ENCODE measurements at places on chromosomes 6 and 20. TPM values are rescaled to one million over a fixed set of nuclear protein-coding genes. Genes with fewer than 3 reads are reported as not detected.

Gene PLEKHG1
- total RNA-seq, result 25.6 TPM

Gene DLL1
- 7.9 TPM for total RNA-seq

Gene FABP7
- total RNA-seq, result not detected

Gene IL17A
- total RNA-seq, result not detected

Gene FAM83B
- not detected for total RNA-seq

Gene LEMD2
- total RNA-seq, result 63.7 TPM

Gene SLC35D3
- total RNA-seq, result not detected

Gene SUMO4
- 6.9 TPM for total RNA-seq

Gene NINL
- 8.0 TPM for total RNA-seq

- no peak for DNase-seq
- no peak overlapping the region for H3K27ac ChIP-seq
Measured at GRCh38 chr20:2603816-2604505, 48.5 kb upstream of the NOP56 start.

DNA sequence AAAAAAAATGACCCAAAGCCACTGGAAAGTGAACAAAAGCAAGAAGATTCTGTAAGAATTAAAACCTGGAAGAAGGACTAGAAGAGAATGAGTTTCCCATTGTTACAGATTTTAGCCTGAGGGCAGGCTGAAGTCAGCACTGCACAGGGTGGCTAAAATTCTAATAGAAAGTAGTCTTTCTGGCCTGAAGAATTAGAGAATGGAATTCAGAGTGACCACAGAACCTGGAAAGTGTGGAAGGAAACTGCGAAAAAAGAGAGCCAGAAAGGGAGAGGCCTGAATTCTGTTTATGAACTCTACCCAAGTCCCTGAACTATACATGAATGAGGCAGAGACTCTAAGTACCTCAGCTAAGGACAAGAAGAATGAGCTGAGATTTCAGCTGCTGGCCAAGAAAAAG lies 38.9 kb upstream of the FILIP1 start:
- DNase-seq, result no peak
- no peak overlapping the region for H3K4me3 ChIP-seq
- no peaks in the 10 kb centered on the region for H3K4me1 ChIP-seq
- no peaks in the 10 kb centered on the region for H3K27me3 ChIP-seq
- H3K36me3 ChIP-seq, result no peaks in the 10 kb centered on the region
- H3K27ac ChIP-seq, result no peak overlapping the region

DNA sequence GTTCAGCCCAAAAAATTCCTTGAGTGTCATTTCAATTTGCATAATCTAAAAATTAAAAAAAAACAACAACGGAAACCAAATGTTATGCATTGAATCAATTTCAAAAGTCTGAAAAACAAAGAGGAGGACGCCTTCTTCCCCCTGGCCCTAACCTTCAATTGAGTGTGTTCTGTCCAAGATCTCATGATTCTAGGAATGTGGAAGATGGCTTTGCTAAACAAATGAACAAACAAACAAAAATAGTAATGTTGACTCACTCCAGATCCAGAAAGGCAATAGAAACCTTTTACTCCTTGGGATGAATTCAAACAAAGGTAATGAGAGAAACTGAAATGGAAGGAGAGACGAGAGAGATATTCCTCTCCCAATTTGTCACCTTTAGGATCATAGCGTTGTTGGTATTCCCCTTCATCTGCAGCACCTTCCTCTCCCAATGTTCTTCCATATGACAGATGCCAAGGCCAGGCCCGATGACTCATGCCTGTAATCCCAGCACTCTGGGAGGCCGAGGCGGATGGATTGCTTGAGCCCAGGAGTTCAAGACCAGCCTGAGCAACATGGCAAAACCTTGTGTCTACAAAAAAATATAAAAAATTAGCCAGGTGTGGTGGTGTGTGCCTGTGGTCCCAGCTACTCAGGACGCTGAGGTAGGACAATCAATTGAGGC lies 109.2 kb upstream of the ADGRF1 start:
- H3K27ac ChIP-seq, result no peak overlapping the region
- no peaks in the 10 kb centered on the region for H3K27me3 ChIP-seq
- H3K4me1 ChIP-seq, result no peaks in the 10 kb centered on the region
- no peak overlapping the region for H3K4me3 ChIP-seq
- H3K36me3 ChIP-seq, result no peaks in the 10 kb centered on the region

GRCh38 chr20:24745206-24745605 lies 203.9 kb upstream of the CST7 start:
- H3K36me3 ChIP-seq, result no peaks in the 10 kb centered on the region
- no peaks in the 10 kb centered on the region for H3K4me1 ChIP-seq
- H3K4me3 ChIP-seq, result no peak overlapping the region
- no peaks in the 10 kb centered on the region for H3K27me3 ChIP-seq

GRCh38 chr6:75611011-75611701 lies 9.5 kb downstream of the SENP6 start:
- no peaks in the 10 kb centered on the region for H3K27me3 ChIP-seq
- no peak overlapping the region for H3K27ac ChIP-seq
- no peak for DNase-seq

GRCh38 chr6:22749696-22750095 lies 180.3 kb downstream of the HDGFL1 start:
- no peak overlapping the region for H3K27ac ChIP-seq
- no peaks in the 10 kb centered on the region for H3K36me3 ChIP-seq

DNA sequence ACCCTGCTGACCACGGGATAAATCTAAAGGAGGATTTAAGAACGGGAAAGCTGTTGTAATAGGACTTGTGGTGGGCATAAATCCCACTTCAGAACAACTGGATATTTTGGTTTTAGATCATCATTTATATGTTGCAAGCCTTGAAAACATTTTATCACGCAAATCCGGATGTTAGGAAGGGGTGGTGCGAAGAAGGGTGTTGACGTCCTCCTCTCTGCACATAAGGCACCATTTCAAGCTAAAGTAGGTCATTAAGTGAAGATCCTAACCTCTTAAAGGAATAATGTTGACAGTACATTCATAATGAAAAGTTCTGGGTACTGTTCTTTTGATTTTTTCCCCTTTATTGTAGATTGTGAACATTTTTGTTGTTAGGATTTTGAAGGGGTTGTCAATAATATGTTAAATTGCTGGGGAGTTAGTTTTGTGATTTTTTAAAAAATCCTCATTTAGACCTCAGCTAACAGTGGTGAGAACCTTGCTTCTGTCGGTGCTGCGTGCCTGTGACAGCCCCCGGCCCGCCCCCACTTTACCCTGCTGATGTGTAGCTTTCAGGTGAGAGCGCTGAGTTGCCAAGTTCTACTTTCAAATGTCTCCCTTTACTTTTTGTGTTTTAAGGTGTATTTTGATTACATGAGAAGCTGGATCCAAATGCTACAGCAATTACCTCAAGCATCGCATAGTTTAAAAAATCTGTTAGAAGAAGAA lies 88.8 kb downstream of the MAP3K4 start:
- no peaks in the 10 kb centered on the region for H3K27me3 ChIP-seq
- H3K4me1 ChIP-seq, result no peaks in the 10 kb centered on the region
- H3K27ac ChIP-seq, result no peak overlapping the region

- H3K36me3 ChIP-seq, result no peaks in the 10 kb centered on the region
- no peak overlapping the region for H3K27ac ChIP-seq
- no peaks in the 10 kb centered on the region for H3K27me3 ChIP-seq
- H3K4me1 ChIP-seq, result no peaks in the 10 kb centered on the region
- no peak for DNase-seq
- no peak overlapping the region for H3K4me3 ChIP-seq
Measured at GRCh38 chr20:15814360-15814759, 758.9 kb downstream of the KIF16B start.

DNA sequence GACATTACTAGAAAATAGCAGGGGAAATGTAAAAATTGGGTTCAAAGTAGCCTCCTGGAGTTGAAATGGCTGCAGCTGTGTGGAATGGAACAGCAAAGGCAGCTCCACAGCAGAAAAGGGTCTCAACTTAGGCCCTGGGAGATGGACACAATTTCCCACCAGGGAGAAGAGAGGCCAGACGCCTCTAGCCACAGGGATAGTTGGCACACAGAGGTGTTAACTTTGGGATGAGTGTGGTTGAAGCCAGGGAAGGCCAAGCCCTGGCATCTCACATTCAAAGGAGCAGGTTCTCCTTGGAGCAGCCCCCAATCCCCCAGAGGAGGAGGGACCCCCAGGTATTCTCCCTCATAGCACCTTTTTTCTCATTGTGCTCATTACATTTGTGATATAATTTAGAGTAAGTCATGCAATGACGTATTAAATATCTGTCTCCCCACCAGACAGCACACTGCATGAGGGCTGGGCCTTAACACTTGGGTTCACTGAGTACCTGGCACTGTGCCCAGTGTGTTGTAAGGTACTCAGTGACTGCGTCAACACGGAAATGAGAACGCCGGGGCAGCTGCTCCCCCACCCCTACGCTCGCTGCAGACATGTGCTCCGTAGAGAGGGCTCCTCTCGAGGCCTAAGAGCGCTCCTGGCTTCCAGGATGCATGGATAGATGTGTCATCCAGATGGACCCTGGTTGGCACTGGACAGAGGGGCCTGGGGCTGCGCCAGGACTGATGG lies 76.0 kb upstream of the CD93 start:
- H3K4me3 ChIP-seq, result no peak overlapping the region
- H3K27me3 ChIP-seq, result no peaks in the 10 kb centered on the region

DNA sequence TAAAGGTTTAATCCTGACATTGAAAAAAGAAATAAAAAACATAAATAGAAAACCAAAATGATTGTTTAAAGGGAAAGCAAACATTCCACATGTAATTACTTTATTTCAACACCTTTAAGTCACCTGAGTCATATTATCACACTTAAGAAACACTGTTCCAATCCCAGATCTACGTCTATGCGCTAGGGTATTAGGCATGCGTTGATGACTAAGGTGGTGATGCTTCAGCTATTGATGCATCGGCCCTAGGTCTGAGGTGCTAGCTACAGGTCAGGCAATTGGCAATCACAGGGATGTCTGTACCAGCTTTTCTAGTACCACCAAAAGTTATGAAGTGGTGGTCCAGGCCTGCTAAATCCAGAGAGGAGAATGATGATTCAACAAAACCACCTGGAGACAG lies 97.7 kb upstream of the BCLAF1 start:
- no peaks in the 10 kb centered on the region for H3K36me3 ChIP-seq
- no peaks in the 10 kb centered on the region for H3K27me3 ChIP-seq
- H3K4me1 ChIP-seq, result no peaks in the 10 kb centered on the region
- no peak overlapping the region for H3K4me3 ChIP-seq
- no peak for DNase-seq

GRCh38 chr20:6635034-6635736 lies 132.3 kb upstream of the BMP2 start:
- H3K27ac ChIP-seq, result no peak overlapping the region
- DNase-seq, result no peak
- no peaks in the 10 kb centered on the region for H3K27me3 ChIP-seq
- H3K36me3 ChIP-seq, result no peaks in the 10 kb centered on the region
- no peak overlapping the region for H3K4me3 ChIP-seq

GRCh38 chr6:100078509-100078908 lies 84.5 kb upstream of the MCHR2 start:
- no peak for DNase-seq
- H3K4me3 ChIP-seq, result no peak overlapping the region

DNA sequence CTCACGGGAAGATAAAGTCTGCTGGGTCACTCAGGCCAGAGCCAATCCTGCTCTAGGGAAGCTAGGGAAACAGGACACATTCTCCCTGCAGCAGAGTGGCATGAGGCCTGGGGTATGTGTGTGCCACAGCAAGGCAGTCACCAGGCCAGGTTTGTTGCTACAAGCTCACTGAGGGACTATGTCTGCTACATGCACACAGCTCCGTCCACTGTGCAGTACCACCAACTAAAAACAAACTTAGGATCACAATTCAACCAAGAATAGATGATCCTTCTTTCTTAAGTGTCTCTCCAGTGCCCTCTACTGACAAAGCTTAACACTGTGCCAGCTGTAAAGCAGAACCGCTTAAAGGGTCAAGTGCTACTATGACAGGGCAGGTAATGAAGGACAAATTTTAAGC lies 192.5 kb downstream of the PTPRK start:
- no peak for DNase-seq
- no peaks in the 10 kb centered on the region for H3K27me3 ChIP-seq
- H3K4me1 ChIP-seq, result no peaks in the 10 kb centered on the region

DNA sequence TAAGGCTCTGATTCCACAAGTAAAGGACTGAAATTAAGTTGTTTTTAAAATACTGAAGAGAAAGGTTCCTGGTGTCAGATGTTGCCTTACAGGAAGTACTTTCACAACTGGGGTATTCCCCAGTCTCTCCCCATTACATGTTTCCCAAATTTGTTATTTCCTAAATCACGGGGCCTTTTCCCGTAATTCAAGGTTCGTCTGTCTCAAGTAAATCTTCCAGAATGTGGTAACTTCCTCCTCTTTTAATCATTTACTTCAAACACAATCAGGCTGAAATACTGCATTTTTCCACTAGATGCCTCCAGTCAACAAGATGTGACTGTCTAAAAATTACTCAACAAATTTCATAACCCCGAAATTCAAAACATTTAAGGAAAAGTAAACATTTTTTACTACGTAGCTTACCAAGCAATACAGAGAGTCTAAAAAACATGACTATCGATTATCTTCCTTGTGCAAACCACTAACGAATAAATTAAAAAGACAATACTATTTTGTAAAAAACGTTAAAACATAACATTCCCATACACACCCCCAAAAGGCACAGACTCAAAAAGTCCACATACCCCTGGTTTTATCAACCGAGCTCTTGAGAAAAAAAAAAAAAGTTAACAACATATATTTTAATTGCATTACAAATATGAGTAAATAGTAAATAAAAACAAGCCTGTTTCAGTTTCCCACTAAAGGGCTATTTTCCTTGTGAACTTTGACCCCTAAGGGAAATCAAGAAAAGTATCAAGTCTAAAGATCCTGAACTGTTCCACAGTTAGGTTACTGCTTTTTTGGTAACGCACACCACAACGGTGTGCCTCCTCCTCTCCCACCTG lies 1.7 kb downstream of the SOD2 start:
- H3K4me1 ChIP-seq, result peaks cover 70% of the 10 kb centered on the region
- H3K27me3 ChIP-seq, result no peaks in the 10 kb centered on the region
- H3K4me3 ChIP-seq, result peak overlapping the region; percentile 86
- DNase-seq, result peak; percentile 87
- H3K27ac ChIP-seq, result peak overlapping the region; percentile 96

- peaks cover 5% of the 10 kb centered on the region for H3K4me1 ChIP-seq
- H3K4me3 ChIP-seq, result no peak overlapping the region
- H3K36me3 ChIP-seq, result no peaks in the 10 kb centered on the region
- H3K27ac ChIP-seq, result peak overlapping the region; percentile 84
- H3K27me3 ChIP-seq, result no peaks in the 10 kb centered on the region
- DNase-seq, result no peak
Measured at GRCh38 chr20:46575937-46576461, 25.5 kb upstream of the OCSTAMP start.

- H3K4me3 ChIP-seq, result peak overlapping the region; percentile 56
- H3K27me3 ChIP-seq, result no peaks in the 10 kb centered on the region
- H3K27ac ChIP-seq, result no peak overlapping the region
- H3K36me3 ChIP-seq, result no peaks in the 10 kb centered on the region
Measured at GRCh38 chr6:157236040-157236725, 87.1 kb downstream of the TMEM242 start.

GRCh38 chr6:14009431-14009830 lies 84.7 kb downstream of the RNF182 start:
- no peaks in the 10 kb centered on the region for H3K36me3 ChIP-seq
- no peak for DNase-seq
- peaks cover 4% of the 10 kb centered on the region for H3K27me3 ChIP-seq

- H3K36me3 ChIP-seq, result no peaks in the 10 kb centered on the region
- no peak overlapping the region for H3K27ac ChIP-seq
- no peak overlapping the region for H3K4me3 ChIP-seq
- H3K27me3 ChIP-seq, result no peaks in the 10 kb centered on the region
- no peak for DNase-seq
- no peaks in the 10 kb centered on the region for H3K4me1 ChIP-seq
Measured at GRCh38 chr6:45001663-45002062, 326.5 kb upstream of the RUNX2 start.

Measured in tibial nerve (tissue), 4 donors.